Fibroblast of skin of left quadriceps (primary cell): ENCODE measurements at places on chromosomes 6 and 20.

GRCh38 chr6:72132851-72133250, 246.5 kb downstream of the RIMS1 start:
- DNase-seq, result no peak

DNA sequence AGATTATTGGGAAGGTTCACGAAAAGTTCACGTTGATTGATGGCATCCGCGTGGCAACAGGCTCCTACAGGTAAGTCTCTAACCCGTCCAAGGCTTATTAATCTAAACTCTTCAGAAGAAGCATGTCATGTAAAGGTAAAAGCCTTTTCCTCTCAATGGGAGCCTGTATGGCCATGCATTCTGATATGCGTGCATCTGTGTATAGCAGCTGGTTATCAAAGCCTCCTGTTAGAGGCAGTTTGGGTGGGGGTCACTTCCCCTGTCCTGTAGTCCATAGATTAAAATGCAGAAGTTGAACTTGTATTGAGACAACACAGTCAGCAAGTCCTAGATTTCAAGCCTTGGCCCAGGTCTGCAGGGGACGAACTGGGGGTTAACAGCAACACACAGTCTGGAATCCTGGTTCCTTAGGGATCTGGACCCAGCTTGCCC, 14.2 kb upstream of the DHX35 start:
- no peak for DNase-seq

- no peak for DNase-seq
Measured at GRCh38 chr6:68144667-68145066, 490.4 kb upstream of the ADGRB3 start.

DNA sequence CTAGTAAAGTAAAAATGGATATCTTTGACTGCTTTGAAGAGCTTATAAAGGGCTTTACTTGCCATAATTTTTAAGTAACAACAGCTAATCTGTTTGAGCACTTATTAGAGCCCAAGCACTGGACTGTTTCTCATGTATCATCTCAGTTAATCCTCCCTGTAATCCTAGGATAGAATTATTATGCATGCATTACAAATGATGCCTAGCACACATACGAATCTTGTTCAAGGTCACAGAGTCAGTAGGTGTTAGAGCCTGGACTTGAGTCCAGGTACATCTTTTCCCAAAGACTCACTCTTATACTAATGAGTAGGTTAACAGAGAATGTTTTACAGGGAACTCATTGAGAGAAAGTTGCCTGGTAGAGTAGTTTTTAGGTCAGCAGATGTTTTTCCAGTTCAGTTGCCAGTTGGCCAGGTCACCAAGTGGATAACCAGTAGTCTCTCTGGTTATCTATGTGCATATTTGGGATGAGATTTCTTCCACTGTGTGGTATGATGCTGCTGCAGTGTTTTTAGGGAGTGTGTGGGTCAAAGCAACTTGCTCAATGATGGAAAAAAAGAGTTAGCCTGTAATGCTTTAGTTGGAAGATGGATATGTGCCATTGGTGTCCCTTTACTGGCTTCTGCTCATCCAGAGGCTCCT, 32.3 kb upstream of the LAMA4 start:
- no peak for DNase-seq

DNA sequence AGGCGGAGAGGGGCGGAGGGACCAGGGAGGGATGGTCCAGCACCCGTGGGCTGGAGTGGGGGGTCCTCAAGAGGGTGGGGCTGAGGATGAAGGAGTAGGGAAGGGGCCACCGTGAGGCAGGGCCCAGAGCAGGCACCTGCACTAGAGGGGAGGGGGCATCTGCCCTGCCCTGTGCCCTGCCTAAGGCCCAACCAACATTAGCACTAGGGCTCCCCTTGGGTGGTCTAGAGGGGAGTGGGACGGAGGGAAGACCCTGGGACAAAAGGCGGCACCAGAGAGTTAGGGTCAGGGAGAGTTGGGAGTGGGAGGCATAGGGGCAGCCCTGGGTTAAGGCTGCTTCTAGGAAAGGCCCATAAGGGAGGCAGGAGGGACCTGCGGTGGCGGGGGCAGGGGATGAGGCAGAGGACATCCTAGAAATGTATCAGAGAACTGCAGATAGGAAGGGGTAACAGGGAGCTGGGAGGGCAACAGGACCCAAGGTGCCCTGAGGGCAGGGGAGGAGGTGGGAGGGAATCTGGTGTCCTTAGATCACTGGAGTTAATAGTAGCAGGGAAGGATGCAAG, 24.5 kb downstream of the HLA-F start:
- no peak for DNase-seq
